ENCODE measurements at places on chromosomes 1 and 21. TPM values are rescaled to one million over a fixed set of nuclear protein-coding genes. Genes with fewer than 3 reads are reported as not detected.

GPBP1L1 gene
- 124 TPM for total RNA-seq

CLCA4 gene
- total RNA-seq = not detected

- peaks cover 5% of the 10 kb centered on the region for H3K36me3 ChIP-seq
- no peak for DNase-seq
- no peak overlapping the region for H3K4me3 ChIP-seq
- no peaks in the 10 kb centered on the region for H3K27me3 ChIP-seq
These were observed 55.8 kb downstream of the CCDC30 start for GRCh38 chr1:42518908-42519307.

- no peaks in the 10 kb centered on the region for H3K36me3 ChIP-seq
- H3K4me3 ChIP-seq = no peak overlapping the region
- no peak for DNase-seq
- H3K4me1 ChIP-seq = no peaks in the 10 kb centered on the region
These were observed 86.8 kb downstream of the SPATA17 start for GRCh38 chr1:217717959-217718358.

DNA sequence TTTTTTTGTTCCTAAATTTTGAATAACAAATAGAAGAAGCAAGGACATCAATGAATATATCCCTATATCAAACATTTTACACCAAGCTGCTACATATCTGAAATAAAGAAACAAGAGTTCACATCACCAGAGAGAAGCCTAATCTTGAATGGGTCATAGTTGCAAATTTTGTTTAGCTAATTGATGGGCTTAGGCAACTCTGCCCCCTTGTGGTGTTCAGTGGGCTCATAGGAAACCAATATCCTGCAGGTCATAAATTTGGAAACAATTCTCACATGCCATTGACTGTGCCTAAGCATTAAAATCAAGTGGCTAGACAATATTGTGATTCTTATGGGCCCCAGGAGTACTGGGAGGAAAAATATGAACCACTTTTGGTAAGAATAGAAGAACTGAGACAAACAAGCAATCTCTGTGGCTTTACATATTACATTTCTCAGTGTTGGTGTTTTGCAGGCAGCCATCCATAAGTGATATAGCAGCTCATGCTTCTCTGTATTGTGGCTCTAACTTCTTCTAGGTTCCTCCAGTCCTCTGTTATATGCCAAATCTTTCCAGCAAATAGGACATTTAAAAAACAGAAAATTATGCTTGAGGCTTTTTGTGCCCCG is 1262.8 kb upstream of the PRMT6 start:
- H3K4me1 ChIP-seq = no peaks in the 10 kb centered on the region
- no peak for DNase-seq
- no peak overlapping the region for H3K4me3 ChIP-seq
- H3K27me3 ChIP-seq = no peaks in the 10 kb centered on the region
- H3K27ac ChIP-seq = no peak overlapping the region
- H3K36me3 ChIP-seq = no peaks in the 10 kb centered on the region

GRCh38 chr21:34526241-34526617 is 14.2 kb upstream of the KCNE1 start:
- H3K4me3 ChIP-seq = peak overlapping the region; percentile 76
- no peaks in the 10 kb centered on the region for H3K36me3 ChIP-seq
- DNase-seq = no peak

- DNase-seq = no peak
- peaks cover 11% of the 10 kb centered on the region for H3K4me1 ChIP-seq
- no peaks in the 10 kb centered on the region for H3K36me3 ChIP-seq
- H3K27ac ChIP-seq = no peak overlapping the region
These were observed 36.8 kb downstream of the CASZ1 start for GRCh38 chr1:10759413-10760200.

- H3K27ac ChIP-seq = no peak overlapping the region
- H3K27me3 ChIP-seq = no peaks in the 10 kb centered on the region
- H3K36me3 ChIP-seq = no peaks in the 10 kb centered on the region
- no peaks in the 10 kb centered on the region for H3K4me1 ChIP-seq
These were observed 517.4 kb downstream of the KIF26B start for GRCh38 chr1:245671966-245672767.

LYSMD1 gene
- 0.39 TPM for total RNA-seq

TIMM17A gene
- 48.4 TPM for total RNA-seq

GRCh38 chr1:228070851-228071250 is 11.7 kb upstream of the ARF1 start:
- H3K27me3 ChIP-seq = peaks cover 9% of the 10 kb centered on the region
- no peak overlapping the region for H3K27ac ChIP-seq
- no peak overlapping the region for H3K4me3 ChIP-seq
- H3K36me3 ChIP-seq = no peaks in the 10 kb centered on the region

FCRL3 gene
- 8.8 TPM for total RNA-seq

- H3K4me3 ChIP-seq = no peak overlapping the region
- DNase-seq = no peak
- H3K27me3 ChIP-seq = no peaks in the 10 kb centered on the region
- peak overlapping the region; percentile 49 for H3K27ac ChIP-seq
- peaks cover 2% of the 10 kb centered on the region for H3K4me1 ChIP-seq
- peaks cover 31% of the 10 kb centered on the region for H3K36me3 ChIP-seq
These were observed 47.7 kb downstream of the NTPCR start for GRCh38 chr1:232998138-232998537.

KRTAP7-1 gene
- not detected for total RNA-seq

- no peaks in the 10 kb centered on the region for H3K27me3 ChIP-seq
- H3K36me3 ChIP-seq = no peaks in the 10 kb centered on the region
- DNase-seq = no peak
- no peak overlapping the region for H3K4me3 ChIP-seq
- no peak overlapping the region for H3K27ac ChIP-seq
These were observed 176.1 kb downstream of the BRINP2 start for GRCh38 chr1:177346790-177347359.

DNA sequence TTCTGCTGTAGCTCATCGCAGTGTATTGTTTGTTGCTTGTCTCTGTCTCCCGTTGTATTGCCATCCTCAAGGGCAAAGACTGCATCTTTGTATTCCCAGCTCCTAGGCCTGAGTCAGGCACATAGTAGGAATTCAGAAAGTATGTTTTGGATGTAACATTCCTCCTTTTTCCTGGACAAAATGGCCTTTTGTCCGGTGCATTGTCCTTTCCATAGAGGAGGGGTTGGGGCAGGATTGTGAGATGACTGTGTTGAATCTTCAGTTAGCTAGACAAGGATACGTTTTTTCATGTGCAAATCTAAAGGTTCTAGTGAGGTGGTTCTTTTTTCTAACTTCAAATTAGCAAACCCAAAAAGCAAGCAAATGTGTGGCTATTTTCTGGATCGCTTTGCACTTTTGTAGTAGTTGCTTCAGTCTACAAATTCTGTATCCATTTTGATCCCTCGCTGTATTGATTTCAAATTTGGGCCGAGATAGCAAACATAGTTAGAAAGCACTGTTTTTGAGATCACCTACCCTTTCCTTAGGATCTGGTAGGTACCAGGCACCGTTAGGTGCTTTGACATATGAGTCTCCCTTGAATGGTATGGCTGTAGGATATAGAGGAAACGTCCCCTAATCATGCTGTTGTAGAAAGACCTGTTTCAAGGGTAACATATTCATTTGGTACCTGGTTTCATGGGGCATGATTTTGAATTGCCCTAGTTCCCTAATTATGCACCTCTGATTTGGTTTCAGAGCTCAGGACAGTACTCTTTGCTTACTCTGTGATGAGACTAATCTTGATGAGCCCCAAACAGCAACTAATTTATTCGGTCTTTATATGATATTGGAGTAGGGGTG is 1.2 kb downstream of the PPP1R8 start:
- peak overlapping the region; percentile 92 for H3K4me3 ChIP-seq
- no peaks in the 10 kb centered on the region for H3K27me3 ChIP-seq
- peak overlapping the region; percentile 92 for H3K27ac ChIP-seq
- H3K36me3 ChIP-seq = no peaks in the 10 kb centered on the region
- no peak for DNase-seq

DNA sequence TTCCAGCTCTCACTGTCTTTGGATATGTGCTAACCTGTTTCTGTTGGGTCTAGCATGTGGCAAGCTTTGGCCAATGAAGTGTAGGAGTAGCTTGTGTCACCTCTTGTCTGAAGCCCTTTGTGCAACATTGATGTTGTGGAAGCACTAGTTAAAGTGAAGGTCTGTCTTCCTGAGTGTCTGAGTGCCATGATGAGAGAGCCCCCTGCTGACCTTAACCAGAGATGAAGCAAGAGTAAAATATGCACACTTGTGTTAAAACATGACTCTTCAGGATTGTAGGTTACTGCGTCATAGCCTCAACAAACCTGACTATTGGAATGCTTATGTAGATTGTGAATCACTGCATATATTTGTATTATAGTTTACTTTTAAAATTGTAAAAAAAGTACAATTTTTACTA is 103.7 kb downstream of the NCAM2 start:
- DNase-seq = no peak
- no peak overlapping the region for H3K27ac ChIP-seq
- no peak overlapping the region for H3K4me3 ChIP-seq
- no peaks in the 10 kb centered on the region for H3K4me1 ChIP-seq
- H3K36me3 ChIP-seq = no peaks in the 10 kb centered on the region

- H3K4me3 ChIP-seq = no peak overlapping the region
- peaks cover 32% of the 10 kb centered on the region for H3K4me1 ChIP-seq
- DNase-seq = no peak
- H3K36me3 ChIP-seq = peaks cover 18% of the 10 kb centered on the region
- H3K27me3 ChIP-seq = no peaks in the 10 kb centered on the region
These were observed 16.3 kb downstream of the CCDC17 start for GRCh38 chr1:45607404-45608074.

Data from T-helper 17 cell (primary cell).